ENCODE measurements at places on chromosomes 6 and 20. TPM values are rescaled to one million over a fixed set of nuclear protein-coding genes. Genes with fewer than 3 reads are reported as not detected.

The GABRR2 gene
- 0.36 TPM for total RNA-seq

The FILIP1 gene
- total RNA-seq = 56.1 TPM

DNA sequence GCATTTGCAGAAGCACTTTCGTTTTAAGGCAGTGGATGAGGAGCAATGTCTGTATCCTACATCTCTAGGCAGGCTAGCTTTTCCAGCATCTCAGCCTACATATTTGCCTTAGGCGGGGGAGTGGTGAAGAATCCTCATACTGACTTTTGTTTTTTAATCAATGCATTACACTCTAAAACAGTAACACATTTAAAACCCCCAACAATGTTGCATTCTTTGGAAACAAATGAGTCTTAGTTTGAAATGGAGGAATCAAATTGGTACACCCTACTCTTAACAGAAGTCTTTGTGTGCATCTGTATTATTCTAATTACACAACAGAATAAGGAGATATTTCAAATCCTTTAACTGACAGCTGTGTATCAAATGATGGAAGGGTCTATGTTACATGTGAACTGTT is 9.0 kb downstream of the NKAIN2 start:
- peaks cover 12% of the 10 kb centered on the region for H3K27me3 ChIP-seq
- no peak overlapping the region for H3K27ac ChIP-seq
- H3K36me3 ChIP-seq = no peaks in the 10 kb centered on the region
- DNase-seq = no peak
- no peak overlapping the region for H3K4me3 ChIP-seq
- H3K4me1 ChIP-seq = no peaks in the 10 kb centered on the region

GRCh38 chr6:13531956-13532355 is 42.4 kb upstream of the SIRT5 start:
- H3K27me3 ChIP-seq = no peaks in the 10 kb centered on the region
- H3K4me1 ChIP-seq = no peaks in the 10 kb centered on the region
- no peaks in the 10 kb centered on the region for H3K36me3 ChIP-seq
- no peak for DNase-seq
- H3K4me3 ChIP-seq = no peak overlapping the region
- H3K27ac ChIP-seq = no peak overlapping the region

DNA sequence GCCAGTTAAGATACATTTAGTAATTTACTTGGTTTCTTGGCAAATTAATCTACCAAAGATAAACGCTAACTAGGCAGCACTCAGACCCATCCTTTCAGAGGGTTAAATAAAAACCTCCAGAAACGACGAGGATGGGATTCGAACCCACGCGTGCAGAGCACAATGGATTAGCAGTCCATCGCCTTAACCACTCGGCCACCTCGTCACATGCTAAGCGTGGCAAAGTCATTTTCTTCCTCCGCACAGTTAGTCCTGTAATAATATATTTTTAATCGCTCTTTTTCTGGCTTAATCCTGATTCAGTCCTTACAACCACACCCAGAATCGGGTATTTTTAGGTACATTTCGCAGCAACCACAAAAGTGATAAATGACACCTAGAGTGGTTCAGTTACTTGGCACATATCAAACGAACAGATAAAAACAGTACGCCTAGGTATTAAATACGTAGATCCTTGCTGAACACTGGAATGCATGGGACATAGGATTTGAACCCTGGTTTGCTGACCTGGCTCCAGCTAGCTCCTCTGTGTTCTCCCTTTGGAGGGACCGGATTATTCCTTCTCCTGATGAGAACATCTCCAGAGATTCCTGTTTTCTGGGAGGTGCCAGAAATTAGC is 71.6 kb downstream of the GPX5 start:
- no peaks in the 10 kb centered on the region for H3K4me1 ChIP-seq
- H3K27me3 ChIP-seq = peaks cover 14% of the 10 kb centered on the region
- H3K4me3 ChIP-seq = no peak overlapping the region
- DNase-seq = no peak
- H3K36me3 ChIP-seq = no peaks in the 10 kb centered on the region

- H3K27ac ChIP-seq = no peak overlapping the region
- no peaks in the 10 kb centered on the region for H3K36me3 ChIP-seq
- peaks cover 47% of the 10 kb centered on the region for H3K27me3 ChIP-seq
- H3K4me3 ChIP-seq = no peak overlapping the region
Measured at GRCh38 chr6:30100154-30100553, 12.7 kb downstream of the TRIM31 start.

DNA sequence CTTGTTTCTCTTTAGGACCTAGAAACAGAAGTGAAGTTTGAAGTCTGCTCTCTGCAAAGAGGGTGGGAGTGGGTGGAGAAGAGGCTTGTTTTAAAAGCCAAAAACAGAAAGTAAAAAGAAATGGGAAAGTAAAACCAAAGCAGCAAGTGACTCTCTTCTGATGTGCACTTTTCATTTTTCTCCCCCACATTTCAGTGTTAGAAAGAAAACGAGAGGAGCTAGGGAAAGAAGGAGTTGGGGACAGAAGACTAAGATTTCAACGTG is 1.3 kb downstream of the C6orf141 start:
- H3K27ac ChIP-seq = no peak overlapping the region
- H3K27me3 ChIP-seq = peaks cover 35% of the 10 kb centered on the region
- no peaks in the 10 kb centered on the region for H3K36me3 ChIP-seq
- H3K4me1 ChIP-seq = no peaks in the 10 kb centered on the region
- peak overlapping the region; percentile 42 for H3K4me3 ChIP-seq
- no peak for DNase-seq

DNA sequence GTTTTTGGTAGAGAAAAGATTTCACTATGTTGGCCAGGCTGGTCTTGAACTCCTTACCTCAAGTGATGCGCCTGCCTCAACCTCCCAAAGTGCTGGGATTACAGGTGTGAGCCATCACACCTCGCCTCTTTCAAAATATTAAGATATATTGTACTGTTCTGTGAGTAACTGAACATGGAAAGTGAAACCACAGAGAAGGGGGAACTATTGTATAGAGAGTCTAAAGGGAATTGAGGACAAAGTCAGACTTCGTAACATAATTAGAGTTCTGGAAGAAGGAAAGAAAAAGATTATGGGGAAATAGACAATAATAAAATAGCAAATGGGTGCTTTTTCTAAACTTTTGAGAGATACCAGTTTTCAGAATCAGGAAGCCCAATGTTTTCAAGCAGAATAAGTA is 17.4 kb upstream of the AKAP7 start:
- no peak overlapping the region for H3K4me3 ChIP-seq
- H3K4me1 ChIP-seq = no peaks in the 10 kb centered on the region
- no peak for DNase-seq
- no peak overlapping the region for H3K27ac ChIP-seq

DNA sequence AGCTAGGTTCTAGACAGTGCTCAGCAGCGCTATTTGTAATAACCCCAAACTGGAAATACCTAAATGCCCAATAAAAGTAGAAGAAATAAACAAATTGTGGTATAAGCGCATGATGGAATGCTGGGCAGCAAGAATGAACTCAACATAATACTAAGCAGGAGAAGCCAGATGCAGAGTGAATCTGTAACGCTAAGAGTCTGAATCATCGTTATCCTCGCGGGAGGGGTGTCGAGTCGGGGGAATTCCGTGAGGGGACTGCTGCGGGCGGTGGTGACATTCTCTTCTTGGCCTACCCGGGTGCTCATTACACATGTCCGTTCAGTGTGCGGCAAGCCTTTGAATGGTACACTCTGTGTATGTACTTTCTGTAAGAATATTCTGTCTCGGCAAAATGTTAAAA is 83.7 kb downstream of the SULF2 start:
- H3K27me3 ChIP-seq = no peaks in the 10 kb centered on the region
- no peak for DNase-seq
- H3K36me3 ChIP-seq = no peaks in the 10 kb centered on the region
- H3K27ac ChIP-seq = no peak overlapping the region
- H3K4me3 ChIP-seq = no peak overlapping the region

The UBR2 gene
- total RNA-seq = 33.2 TPM

DNA sequence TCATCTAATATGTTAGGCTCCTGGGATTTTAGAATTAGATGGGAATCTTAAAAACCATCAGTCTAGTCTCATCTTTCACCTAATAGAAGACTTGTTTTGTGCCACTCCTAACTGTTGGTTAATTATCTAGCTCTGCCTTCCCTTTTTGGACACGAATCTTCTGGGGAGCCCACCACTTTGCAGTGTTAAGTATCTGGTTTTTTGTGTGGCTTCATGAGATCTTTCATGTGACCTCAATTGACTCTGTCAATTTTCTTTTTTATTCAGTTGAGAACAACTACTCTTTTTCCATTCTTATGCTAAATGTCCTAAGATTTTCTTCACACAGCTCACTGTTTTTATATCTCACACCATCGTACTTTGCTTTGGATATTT is 16.9 kb downstream of the TBPL1 start:
- H3K4me3 ChIP-seq = no peak overlapping the region
- no peak overlapping the region for H3K27ac ChIP-seq
- no peak for DNase-seq
- H3K4me1 ChIP-seq = no peaks in the 10 kb centered on the region
- no peaks in the 10 kb centered on the region for H3K27me3 ChIP-seq
- H3K36me3 ChIP-seq = no peaks in the 10 kb centered on the region

The RPP21 gene
- total RNA-seq = 134 TPM

- no peak overlapping the region for H3K27ac ChIP-seq
- no peaks in the 10 kb centered on the region for H3K4me1 ChIP-seq
- no peak overlapping the region for H3K4me3 ChIP-seq
- no peaks in the 10 kb centered on the region for H3K27me3 ChIP-seq
Measured at GRCh38 chr6:39086711-39087110, 28.3 kb downstream of the SAYSD1 start.

The SLC17A9 gene
- total RNA-seq = 7.2 TPM

GRCh38 chr6:25872814-25873213 is 1.2 kb downstream of the SLC17A3 start:
- H3K27me3 ChIP-seq = no peaks in the 10 kb centered on the region
- DNase-seq = no peak
- no peaks in the 10 kb centered on the region for H3K36me3 ChIP-seq
- H3K4me3 ChIP-seq = no peak overlapping the region
- no peak overlapping the region for H3K27ac ChIP-seq

All from sigmoid colon (tissue), 7 donors.